ENCODE measurements at places on chromosomes 16 and 17.

GRCh38 chr17:2124391-2124790 lies 69.5 kb downstream of the HIC1 start:
- DNase-seq = no peak

- DNase-seq = peak; percentile 86
These were observed at the start of gene LONP2 for GRCh38 chr16:48244080-48244862. Gene LONP2 (plus strand): TSS chr16:48244300. CDS start chr16:48244389, 89 bp downstream.

DNA sequence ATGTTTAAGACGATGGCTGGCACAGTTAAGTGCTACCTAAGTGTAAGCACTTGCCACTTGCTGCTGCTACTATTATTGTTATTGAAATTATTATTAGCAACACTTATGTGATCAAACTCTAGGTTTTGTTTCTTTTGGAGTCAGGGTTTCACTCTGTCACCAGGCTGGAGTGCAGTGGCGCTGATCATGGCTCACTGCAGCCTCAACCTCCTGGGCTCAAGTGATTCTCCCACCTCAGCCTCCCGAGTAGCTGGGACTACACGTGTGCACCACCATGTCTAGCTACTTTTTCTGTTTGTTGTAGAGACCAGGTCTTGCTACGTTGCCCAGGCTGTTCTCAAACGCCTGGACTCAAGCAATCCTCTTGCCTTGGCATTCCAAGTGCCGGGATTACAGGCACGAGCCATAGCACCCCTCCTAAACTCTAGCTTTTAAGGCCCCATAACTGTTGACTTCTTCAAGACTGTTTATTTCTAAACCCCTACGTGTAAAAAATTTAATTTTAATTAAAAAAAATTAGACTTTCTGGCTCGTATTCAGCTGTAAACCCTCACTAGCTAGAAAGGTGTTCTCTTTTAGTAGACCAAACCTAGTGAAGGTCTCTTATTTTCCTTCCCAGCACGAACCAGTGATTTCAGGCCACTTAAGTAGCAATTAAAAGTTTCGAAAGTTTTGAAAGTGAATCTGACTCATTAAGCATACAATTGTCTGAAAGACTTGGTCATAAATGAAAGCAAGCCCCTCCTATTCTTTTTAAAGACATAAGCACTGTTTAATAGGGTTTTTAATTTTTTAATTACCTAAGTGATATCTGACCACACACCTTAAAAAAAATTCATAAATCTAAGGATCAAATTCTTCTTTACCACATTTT lies 11.7 kb upstream of the SCNN1B start:
- no peak for DNase-seq

- no peak for DNase-seq
These were observed 486 bp downstream of the ZNF785 start for GRCh38 chr16:30585022-30585399.
